ENCODE measurements at places on chromosomes 5 and 9.

DNA sequence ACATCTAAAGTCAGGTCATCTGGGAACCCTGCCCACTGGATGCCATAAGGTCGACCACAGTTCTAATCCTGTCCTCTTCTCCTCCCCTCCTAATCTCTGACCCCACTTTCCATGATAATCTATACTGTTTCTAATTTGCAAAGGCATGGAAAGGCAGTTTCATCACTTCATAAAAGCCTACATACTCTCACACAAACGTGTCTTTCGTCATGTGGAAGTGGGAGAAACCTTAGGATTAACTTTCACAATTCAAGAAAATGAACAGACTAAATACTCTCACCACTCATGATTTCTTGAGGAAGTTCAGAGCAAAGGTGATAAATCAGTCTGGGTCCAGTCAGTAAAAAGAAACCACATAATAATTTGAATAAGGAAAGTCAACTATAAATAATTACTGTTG, 5.5 kb downstream of the FANCC start:
- no peak for DNase-seq

DNA sequence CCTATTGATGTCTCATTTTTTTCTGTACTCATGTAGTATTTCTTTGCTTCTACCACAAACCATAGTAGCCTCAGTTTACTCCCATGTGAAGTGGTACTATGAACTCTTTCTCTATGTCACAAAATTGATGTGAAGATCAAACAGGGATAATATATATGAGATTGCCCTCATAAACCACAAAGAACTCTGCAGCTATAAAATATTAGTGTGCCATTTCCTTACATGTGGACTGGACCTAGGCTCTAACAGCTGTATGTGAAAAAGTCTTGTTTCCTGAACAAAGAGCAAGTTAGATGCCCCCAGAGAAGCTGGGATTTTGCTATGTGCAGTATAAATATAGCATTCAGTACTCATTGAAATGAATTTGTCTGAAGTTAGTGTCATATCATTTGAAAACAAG, 412.6 kb upstream of the ADAMTSL1 start:
- no peak for DNase-seq

GRCh38 chr9:9556865-9557803, 1055.7 kb downstream of the PTPRD start:
- DNase-seq: no peak

GRCh38 chr9:93575796-93576257, 557 bp upstream of the PHF2 start:
- no peak for DNase-seq

DNA sequence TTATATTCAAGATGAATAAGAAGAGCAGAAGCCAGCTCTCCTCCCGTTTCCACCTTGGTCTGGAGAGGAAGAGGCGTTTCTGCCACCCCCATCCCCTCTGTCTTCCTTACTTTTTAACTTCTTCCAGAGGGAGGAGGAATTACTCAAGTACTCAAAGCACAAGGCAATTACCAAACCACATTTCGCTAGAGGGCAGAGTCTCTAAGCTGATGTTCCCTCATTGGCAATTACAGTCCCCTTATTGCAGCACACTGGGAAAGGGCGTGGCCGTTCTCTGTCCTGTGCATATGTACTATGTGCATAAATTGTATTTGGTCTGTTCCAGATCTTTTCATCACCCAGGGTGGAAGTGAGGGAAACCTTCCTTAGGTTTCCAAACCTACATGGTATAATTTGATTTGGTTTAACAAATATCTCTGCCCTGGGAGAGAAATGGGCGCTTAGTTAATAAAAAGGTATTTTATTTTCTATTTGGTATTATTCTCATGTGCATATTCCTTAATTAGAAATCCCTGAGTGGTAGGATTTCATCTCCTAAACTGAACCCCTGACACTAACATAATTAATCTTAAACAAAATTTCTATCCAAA, 29.8 kb upstream of the ALDOB start:
- no peak for DNase-seq

- no peak for DNase-seq
Measured at GRCh38 chr9:91958174-91958573, 8.1 kb upstream of the ROR2 start.

DNA sequence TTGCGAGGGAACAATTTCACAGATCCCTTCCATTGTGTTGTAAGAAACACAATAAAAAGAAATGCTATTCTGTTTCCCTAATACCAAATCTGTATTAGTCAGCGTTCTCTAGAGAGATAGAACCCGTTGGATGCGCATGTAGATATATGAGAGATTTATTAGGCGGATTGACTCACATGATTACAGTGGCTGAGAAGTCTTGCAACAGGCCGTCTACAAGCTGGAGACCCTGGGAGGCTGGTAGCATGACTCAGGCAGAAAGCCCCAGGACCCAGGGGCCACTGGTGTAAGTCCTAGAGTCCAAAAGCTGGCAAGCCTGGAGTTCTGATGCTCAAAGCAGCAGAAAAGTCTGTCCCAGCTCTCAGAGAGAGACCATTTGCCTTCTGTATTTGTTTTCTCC, 18.4 kb upstream of the IL17B start:
- DNase-seq: no peak

DNA sequence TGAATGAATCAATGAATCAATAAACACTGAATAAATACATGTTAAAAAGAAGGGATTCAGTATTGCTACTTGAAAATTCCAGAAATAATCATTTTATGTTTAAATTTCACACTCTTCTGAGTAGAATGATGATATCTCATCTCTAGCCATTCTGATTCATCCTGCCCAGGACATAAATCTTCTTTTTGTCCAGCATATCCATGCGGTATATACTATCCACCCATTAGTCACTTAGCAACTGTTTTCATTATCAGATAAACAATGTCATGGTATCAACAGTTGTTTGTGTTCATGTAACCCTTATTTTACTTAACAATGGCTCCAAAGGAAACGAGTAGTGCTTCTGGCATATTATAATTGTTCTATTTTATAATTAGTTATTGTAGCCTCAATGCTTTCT, 432.4 kb upstream of the SMC2 start:
- peak; percentile 31 for DNase-seq

DNA sequence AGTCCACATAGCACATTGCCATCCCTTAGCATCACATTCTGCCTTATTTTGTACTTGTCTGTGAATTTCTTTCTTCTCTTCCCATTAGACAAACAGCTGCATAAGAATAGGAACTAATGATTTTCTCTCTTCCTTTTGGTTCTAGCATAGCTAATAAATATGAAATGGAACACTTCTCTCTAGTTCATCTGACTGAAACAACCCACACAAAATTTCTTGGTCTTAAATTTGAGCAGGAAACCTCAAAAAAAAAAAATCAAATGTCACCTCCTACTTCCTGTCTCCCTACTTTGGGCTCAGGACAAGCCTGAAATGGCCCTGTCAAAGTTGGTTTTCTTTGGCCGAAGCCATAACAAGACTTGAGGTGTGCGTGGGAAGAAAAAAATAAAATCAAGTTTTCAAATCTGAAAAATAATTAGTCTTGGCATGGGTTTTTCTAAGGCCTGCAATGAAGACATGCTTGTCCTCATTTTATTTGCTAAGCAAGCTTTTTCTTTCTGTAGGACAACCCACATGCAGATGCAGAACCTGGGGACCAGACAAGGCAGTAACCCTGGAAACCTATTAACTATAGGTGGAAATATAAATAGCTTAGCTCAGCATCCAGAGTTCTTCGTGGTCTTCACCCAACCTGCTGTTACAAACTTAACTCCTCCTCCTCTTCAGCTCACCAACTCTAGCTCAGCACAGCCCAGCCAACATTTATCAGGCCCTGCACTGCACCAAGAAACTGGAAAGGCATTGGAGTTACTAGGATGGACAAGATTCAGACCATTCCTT, 523.5 kb upstream of the KLF4 start:
- DNase-seq: no peak

DNA sequence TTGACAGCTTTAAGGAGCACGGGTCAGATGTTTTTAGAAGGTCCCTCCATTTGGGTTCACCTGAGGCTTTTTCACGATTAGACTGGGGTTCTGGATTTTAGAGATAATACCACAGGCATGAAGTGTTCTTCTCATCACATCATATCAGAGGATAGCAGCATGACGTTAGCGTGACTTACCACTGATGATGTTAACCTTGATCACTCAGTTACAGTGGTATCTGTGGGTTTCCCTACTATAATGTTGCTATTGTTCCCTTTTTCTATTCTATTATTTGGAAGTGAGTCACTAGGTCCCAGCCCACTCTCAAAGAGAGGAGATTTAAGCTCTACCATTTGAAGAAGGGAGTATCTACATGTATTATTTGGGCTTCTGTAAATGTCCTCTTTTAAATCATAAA, 300.0 kb downstream of the MAST4 start:
- DNase-seq: no peak

GRCh38 chr5:115930630-115931337, 31.5 kb upstream of the LVRN start:
- DNase-seq: no peak

DNA sequence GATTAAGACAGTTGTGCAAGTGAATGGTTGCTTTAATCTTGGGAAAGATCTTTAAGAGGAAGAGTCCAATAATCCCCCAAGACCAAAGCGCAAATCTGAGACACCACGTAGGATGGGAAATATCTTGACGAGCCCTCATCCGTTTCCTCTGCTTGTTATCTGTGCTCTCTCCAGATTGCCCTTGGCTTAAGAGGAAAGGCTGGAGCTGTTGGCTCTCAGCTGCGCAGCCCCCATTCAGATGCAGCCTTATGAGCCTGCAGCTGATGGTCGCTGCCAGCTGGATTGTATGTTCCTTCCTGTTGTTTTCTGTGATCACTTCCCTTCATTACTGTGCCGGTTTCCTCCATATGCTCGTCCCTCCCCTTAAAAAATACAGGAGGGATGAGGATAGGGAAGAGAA, 47.7 kb downstream of the PWWP2A start:
- no peak for DNase-seq

- DNase-seq: no peak
Measured at GRCh38 chr9:133153227-133154096, 10.3 kb downstream of the GBGT1 start.
